Activated B cell treated with CpG ODN at 0.5 μM for 24 hours (primary cell): ENCODE measurements at places on chromosomes 7 and 10. TPM values are rescaled to one million over a fixed set of nuclear protein-coding genes. Genes with fewer than 3 reads are reported as not detected.

SLC37A3 gene
- 10.6 and 12.4 TPM in 2 replicates for total RNA-seq

HTR5A gene
- not detected in 2 replicates for total RNA-seq

TAS2R41 gene
- not detected in 2 replicates for total RNA-seq

ESYT2 gene
- 20.3 and 21.3 TPM in 2 replicates for total RNA-seq

DNA sequence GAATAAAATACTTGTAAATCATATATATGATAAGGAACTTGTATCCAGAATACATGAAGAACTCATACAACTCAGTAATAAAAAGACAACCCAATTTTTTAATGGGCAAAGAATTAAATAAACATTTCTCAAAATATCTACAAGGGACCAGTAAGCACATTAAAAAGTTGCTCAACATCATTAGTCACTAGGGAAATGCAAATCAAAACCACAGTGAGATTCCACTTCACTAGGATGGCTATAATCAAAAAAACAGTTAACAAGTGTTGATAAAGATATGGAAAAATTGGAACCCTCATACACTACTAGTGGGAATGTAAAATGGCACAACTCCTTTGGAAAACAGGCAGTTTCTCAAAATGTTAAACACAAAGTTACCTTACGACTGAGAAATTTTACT, 40.3 kb upstream of the YAE1 start:
- no peaks in the 10 kb centered on the region for H3K36me3 ChIP-seq
- peaks cover 14% of the 10 kb centered on the region for H3K27me3 ChIP-seq
- no peak overlapping the region for H3K4me3 ChIP-seq

GRCh38 chr7:23115991-23116390, 10.4 kb downstream of the KLHL7 start:
- peaks cover 5% of the 10 kb centered on the region for H3K36me3 ChIP-seq
- no peaks in the 10 kb centered on the region for H3K4me1 ChIP-seq
- H3K4me3 ChIP-seq: no peak overlapping the region
- H3K27me3 ChIP-seq: no peaks in the 10 kb centered on the region
- DNase-seq: no peak
- H3K27ac ChIP-seq: no peak overlapping the region

DNA sequence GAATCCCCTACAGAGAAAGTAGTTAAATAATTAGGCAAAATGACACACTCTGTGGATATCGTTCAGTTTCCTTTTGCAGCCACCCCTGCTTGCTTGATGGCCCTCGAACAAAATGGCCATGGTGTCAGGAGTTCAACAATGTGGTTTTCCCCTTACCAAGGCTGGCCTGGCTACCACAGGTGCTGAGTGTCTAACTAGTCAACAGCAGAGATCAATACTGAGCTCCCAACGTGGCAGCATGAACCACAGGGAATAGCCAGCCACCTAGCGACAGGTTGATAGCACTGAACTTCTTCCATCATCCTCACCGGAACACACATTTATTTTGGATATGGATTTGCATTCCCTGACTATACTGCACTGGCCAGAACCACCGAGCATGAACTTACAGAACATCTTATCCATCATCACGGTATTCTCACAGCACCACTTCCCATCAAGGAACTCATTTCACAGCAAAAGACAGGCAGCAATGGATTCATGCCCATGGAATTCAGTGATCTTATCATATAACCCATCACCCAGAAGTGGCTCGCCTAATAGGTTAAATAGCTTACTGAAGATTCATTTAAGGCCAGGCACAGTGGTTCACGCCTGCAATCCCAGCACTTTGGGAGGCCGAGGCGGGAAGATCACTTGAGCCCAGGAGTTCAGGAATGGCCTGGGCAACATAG, 6.3 kb downstream of the C10orf67 start:
- peaks cover 9% of the 10 kb centered on the region for H3K4me1 ChIP-seq
- peaks cover 2% of the 10 kb centered on the region for H3K27me3 ChIP-seq
- H3K36me3 ChIP-seq: no peaks in the 10 kb centered on the region
- no peak overlapping the region for H3K4me3 ChIP-seq

DNA sequence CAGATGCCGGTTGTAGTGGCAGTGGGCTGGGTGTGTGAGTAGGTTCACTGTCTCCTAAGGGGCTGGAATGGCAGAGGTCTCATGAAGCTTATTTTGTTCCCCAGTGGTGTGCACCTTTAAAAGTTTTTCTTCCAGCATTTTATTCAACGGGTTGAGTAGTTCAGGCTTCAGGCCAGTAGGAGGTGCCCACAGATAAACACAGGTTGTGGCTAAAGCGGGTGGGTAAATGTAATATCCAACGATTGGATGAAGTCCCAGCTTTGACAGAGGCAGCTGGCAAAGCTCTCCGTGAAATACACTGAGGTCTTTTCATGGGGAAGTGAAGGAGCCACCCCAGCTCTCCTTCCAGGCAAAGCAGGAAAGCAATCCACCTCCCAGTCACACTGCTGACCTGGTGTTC, 339.8 kb upstream of the LRRTM3 start:
- no peak for DNase-seq
- no peaks in the 10 kb centered on the region for H3K36me3 ChIP-seq
- H3K4me3 ChIP-seq: no peak overlapping the region
- no peaks in the 10 kb centered on the region for H3K4me1 ChIP-seq
- no peak overlapping the region for H3K27ac ChIP-seq
- H3K27me3 ChIP-seq: no peaks in the 10 kb centered on the region

GRCh38 chr10:109737626-109738025, 185.7 kb downstream of the XPNPEP1 start:
- no peaks in the 10 kb centered on the region for H3K36me3 ChIP-seq
- no peaks in the 10 kb centered on the region for H3K27me3 ChIP-seq

DNA sequence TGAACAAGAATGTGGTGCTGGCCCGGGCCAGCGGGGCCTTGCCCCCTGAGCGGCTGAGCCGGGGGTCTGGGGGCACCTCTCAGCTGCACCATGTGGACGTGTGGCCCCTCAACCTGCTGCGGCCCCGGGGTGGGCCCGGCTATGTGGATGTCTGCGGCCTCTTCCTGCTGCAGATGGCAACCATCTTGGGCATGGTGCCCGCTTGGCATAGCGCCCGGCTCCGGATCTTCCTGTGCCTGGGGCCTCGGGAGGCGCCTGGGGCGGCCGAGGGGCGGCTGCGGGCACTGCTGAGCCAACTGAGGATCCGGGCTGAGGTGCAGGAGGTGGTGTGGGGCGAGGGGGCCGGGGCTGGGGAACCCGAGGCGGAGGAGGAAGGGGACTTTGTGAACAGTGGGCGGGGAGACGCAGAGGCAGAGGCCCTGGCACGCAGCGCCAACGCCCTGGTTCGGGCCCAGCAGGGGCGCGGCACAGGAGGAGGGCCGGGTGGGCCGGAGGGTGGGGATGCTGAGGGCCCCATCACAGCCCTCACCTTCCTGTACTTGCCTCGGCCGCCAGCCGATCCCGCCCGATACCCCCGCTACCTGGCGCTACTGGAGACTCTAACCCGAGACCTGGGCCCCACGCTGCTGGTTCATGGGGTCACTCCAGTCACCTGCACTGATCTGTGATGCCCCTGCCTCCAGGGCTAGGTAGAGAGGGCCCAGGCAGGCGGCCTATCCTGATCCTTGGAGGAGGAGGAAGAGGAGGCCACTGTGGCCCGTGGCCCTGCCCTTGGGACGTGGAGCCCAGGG, 1.1 kb upstream of the TRIP6 start:
- H3K36me3 ChIP-seq: peaks cover 34% of the 10 kb centered on the region
- H3K4me1 ChIP-seq: peaks cover 22% of the 10 kb centered on the region
- no peak for DNase-seq
- H3K27me3 ChIP-seq: no peaks in the 10 kb centered on the region
- H3K4me3 ChIP-seq: peak overlapping the region; percentile 85

GRCh38 chr7:55156919-55157763, 138.3 kb downstream of the EGFR start:
- H3K27me3 ChIP-seq: no peaks in the 10 kb centered on the region
- no peaks in the 10 kb centered on the region for H3K4me1 ChIP-seq
- no peaks in the 10 kb centered on the region for H3K36me3 ChIP-seq
- H3K27ac ChIP-seq: no peak overlapping the region
- no peak for DNase-seq

GRCh38 chr10:54124209-54124885, 676.7 kb downstream of the PCDH15 start:
- no peaks in the 10 kb centered on the region for H3K4me1 ChIP-seq
- no peak overlapping the region for H3K27ac ChIP-seq
- H3K27me3 ChIP-seq: no peaks in the 10 kb centered on the region
- no peak for DNase-seq
- no peak overlapping the region for H3K4me3 ChIP-seq

DNA sequence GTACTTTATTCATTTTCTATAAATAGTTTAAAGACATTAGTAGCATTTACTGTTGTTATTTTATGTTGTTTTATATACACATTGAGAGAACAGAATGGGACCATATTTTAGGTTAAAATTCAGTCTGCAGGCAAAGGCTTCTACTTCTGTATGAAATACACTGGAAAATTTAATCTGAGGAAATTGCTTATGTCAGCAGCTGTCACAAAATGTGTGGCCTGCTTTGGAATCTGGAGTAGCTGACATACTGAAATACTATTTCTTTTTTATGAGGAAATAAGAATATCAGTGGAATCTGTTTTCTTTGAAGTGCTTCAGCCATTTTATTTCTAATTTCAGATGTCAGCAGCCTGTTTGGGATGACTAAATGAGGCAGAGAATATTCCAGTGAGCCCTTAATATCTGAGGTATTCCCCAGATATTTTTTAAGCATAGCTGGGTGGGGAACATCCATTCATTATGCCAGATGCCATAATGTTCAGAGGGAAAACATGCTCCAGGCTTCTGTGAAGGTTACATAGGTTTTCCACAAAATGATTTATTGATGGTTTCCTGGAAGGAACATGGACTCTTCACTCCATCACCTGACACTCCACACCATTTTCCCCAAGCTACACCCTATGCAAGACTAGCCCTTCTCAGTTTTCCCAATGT, 267.1 kb downstream of the ARL4A start:
- no peaks in the 10 kb centered on the region for H3K4me1 ChIP-seq
- H3K36me3 ChIP-seq: no peaks in the 10 kb centered on the region
- peaks cover 1% of the 10 kb centered on the region for H3K27me3 ChIP-seq

- H3K4me1 ChIP-seq: no peaks in the 10 kb centered on the region
- H3K4me3 ChIP-seq: no peak overlapping the region
- no peak overlapping the region for H3K27ac ChIP-seq
- DNase-seq: no peak
- H3K27me3 ChIP-seq: no peaks in the 10 kb centered on the region
- H3K36me3 ChIP-seq: no peaks in the 10 kb centered on the region
Measured at GRCh38 chr7:159229683-159230475, 85.2 kb upstream of the VIPR2 start.

DNA sequence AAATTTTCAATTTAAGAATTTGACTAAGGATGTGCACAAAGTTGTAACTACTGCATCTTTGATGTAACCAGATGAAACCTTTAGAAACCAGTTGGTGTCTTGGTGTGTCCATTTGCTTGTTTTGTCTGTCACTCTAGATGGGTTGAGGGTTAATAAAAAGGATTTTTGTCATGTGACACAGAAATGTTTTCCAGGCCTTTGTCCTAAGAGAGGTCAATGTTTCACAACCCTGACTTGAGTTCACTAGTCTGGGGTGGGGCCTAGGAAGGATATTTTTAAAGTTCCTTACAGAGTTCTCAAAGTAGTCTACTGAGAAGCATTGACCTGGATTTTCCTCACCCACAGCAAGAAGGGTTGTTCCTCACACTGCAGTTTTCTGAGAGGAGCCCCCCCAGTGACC, 90.3 kb downstream of the HERPUD2 start:
- H3K27me3 ChIP-seq: no peaks in the 10 kb centered on the region
- H3K4me3 ChIP-seq: no peak overlapping the region
- no peaks in the 10 kb centered on the region for H3K36me3 ChIP-seq
- no peak overlapping the region for H3K27ac ChIP-seq
- no peak for DNase-seq

DNA sequence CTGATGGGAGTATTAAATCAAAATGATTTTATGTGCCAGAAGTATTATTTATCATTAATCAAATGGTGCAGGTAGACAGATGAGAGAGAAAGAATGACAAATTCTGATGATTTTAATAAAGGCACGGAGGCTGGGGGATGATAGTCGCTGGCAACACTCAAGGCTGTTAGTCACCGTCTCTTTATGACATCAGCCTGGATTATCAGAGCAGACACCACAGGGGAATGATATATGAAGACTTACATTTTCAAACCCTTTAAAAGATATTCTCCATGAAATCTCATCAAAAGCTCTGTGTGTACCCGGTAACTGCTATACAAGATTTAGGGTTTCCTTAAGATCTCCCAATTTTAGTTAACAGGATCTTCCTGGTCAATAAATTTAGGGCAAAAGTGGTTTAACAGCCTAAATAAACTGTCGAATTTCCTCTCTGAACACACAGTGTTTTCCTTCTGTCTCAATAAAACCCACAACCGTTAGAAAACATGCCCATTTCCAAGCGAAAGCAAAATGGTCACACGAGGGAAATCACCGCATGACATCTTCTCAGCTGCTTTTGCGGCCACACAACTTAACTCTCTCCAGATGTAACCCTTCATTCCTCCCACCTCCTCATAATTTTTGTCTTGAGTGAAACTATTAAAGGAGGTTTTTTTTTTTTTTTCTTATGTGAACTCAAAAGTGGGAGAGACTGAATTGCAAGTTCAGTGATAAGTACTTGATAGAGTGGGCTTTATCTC, 133.2 kb upstream of the FAM171A1 start:
- no peaks in the 10 kb centered on the region for H3K36me3 ChIP-seq
- H3K27me3 ChIP-seq: peaks cover 10% of the 10 kb centered on the region
- H3K4me3 ChIP-seq: no peak overlapping the region
- H3K4me1 ChIP-seq: no peaks in the 10 kb centered on the region
- no peak for DNase-seq
- H3K27ac ChIP-seq: no peak overlapping the region

DNA sequence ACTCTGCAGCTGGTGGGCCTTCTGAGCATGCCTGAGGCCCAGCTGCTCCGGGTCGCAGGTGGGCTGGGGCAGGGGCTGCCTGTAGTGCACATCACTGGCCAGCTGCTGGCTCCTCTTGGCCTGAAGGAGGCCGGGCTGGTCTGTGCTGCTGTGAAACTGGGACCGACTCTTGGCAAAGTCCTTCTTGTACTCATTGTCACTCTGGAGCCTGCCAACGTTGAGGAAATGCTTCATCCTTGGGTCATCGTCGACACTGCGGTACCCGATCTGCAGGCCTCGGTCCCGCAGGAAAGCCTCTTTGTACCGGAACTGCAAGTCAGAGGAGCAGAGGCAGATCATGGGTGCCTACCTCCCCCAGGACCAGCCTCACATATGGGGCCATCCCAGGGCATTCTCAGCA, 37.7 kb downstream of the HABP2 start:
- H3K4me3 ChIP-seq: no peak overlapping the region
- no peak overlapping the region for H3K27ac ChIP-seq
- no peaks in the 10 kb centered on the region for H3K4me1 ChIP-seq

GRCh38 chr10:5284311-5285057, 80.3 kb upstream of the UCN3 start:
- peaks cover 10% of the 10 kb centered on the region for H3K27me3 ChIP-seq
- no peaks in the 10 kb centered on the region for H3K36me3 ChIP-seq
- H3K4me3 ChIP-seq: no peak overlapping the region
- no peak overlapping the region for H3K27ac ChIP-seq
- DNase-seq: no peak

- H3K27me3 ChIP-seq: no peaks in the 10 kb centered on the region
- H3K36me3 ChIP-seq: no peaks in the 10 kb centered on the region
- DNase-seq: no peak
Measured at GRCh38 chr7:1461646-1462375, 2.5 kb upstream of the MICALL2 start.

- no peaks in the 10 kb centered on the region for H3K4me1 ChIP-seq
- H3K36me3 ChIP-seq: no peaks in the 10 kb centered on the region
- H3K4me3 ChIP-seq: no peak overlapping the region
- peaks cover 8% of the 10 kb centered on the region for H3K27me3 ChIP-seq
- DNase-seq: no peak
Measured at GRCh38 chr7:134472572-134473244, 13.8 kb upstream of the AKR1B1 start.
